Activated CD8-positive, alpha-beta T cell treated with anti-CD3 and anti-CD28 coated beads, Interleukin-2, amount 10 ng/mL, durations not matched to agents 7 days and 5 days (primary cell): ENCODE measurements at places on chromosomes 4 and X.
A peak's percentile ranks its signal among the peaks of the same experiment; 100 is the strongest.

DNA sequence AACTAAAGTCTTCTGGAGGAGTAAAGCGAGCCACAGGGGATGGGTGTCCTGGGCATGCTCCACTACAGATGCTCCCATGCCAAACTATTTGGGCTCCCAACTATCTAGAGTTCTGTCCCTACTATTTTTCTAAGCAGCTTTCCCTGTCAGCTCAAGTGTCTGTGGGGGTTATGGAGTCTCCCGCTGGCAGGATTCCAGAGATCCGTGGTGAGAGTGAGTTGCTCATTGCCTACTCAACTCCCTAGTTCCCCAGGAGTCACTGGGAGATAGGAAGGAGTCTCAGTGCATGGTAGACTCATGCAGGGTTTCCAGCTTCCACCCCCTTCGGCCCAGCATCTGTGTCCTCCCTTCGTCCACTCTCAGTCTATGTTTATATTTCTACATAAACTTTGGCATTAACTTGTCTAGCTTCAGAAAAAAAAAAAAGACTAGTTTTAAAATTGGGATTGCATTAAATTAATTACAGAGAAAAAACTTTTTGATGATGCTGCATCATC lies 55.1 kb upstream of the INPP4B start:
- DNase-seq, result no peak

DNA sequence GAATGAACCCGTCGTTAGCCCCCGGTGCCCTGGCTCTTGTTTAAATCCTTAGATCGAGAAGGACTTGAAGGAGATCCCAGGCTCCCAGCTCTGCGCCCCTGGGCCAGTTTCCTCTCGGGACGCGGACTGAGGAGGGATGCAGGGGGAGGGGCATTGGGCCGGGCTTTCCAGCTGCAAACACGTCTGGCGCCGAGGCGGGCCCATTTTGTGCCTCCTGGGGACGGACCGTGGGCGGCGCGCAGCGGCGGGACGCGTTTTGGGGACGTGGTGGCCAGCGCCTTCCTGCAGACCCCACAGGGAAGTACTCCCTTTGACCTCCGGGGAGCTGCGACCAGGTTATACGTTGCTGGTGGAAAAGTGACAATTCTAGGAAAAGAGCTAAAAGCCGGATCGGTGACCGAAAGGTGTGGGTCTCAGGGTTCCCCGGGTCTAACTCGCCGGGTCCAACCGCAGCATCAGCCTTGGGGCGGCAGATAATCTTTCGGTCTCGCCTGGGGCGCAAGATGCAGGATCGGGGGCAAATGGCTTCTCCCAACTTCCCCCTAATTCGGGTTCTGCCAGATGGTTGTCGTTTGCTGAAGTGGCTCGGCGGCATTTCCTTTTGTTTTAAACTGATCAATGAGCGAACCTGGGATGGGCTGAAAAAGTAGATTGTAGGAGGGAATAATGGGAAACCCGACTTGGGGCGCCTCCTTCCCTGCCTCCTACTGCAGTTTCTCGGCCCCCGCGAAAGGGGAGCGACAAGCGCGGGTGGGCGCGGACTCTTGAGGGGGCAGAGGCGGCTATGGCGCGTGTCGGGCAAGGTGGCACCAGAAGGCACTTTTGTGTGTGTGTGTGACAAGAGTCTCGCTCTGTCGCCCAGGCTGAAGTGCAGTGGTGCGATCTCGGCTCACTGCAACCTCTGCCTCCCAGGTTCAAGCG lies 2.9 kb downstream of the PDGFRA start:
- no peak for DNase-seq

- no peak for DNase-seq
Observed at GRCh38 chr4:2057382-2058065, 1.6 kb upstream of the NAT8L start.

DNA sequence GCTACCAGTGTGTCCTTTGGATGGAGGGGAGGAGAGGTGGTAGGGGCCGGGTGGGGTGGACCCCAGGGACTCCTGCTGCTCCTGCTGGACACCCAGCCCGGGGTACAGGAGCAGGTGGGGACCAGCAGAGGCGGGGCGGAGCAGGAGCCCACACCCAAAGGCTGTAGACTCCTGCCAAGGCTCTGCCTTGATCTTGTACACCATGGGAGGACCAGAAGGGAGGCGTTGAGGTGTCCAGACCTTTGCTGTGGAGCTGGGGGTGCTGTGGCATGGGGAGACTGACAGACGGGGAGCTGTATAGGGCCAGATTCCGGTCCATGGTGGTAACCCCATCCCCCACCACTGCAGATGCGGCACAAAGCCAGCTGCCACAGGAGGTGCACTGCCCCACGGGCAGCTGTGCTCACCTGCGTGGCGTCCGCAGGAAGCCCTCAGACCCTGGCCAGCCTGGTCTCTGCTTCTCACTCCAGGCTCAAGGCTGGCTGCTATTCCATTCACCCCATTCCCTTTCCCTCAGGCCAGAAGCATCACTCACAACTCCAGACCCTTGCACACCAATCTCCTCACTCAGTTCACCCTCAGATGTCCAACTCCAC lies 5.0 kb upstream of the SLC26A1 start:
- DNase-seq, result no peak

DNA sequence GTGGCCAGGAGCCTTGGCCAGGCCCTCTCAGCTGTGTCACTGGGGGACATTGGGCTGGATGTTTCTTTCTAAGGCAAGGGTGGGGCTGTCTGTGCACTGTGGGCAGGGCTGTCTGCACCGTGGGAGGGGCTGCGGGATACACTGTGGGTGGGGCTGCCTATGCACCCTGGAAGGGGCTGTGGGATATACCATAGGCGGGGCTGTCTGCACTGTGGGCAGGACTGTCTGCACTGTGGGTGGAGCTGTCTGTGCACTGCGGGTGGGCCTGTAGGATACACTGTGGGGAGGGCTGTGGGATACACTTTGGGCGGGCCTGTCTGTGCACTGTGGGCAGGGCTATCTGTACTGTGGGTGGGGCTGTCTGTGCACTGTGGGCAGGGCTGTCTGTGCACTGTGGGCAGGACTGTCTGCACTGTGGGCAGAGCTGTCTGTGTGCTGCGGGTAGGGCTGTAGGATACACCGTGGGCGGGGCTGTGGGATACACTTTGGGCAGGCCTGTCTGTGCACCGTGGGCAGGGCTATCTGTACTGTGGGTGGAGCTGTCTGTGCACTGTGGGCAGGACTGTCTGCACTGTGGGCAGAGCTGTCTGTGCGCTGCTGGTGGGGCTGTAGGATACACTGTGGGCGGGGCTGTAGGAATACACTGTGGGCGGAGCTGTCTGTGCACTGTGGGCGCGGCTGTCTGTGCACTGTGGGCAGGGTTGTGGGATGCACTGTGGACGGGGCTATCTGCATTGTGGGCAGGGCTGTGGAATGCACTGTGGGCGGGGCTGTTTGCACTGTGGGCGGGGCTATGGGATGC lies 31.1 kb downstream of the ACOX3 start:
- DNase-seq, result peak; percentile 80

DNA sequence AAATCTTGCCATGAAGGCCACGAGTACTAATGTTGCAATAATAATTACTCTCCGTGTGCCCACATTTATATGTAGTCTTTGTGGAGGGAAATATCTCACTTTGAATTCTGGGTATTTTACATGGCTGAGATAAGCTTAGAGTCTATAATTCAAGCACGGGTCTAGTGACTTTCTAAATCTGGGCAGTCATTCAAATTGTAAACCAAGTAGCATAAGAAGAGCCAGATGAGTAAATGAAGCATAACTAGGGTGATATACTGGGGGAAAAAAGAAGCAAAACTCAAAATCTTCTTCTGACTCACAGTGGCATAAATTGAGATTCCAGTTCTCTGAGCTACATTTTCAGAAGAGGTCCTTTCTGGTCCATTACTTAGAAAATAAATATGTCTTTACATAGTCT lies 53.0 kb downstream of the MAPK10 start:
- no peak for DNase-seq

GRCh38 chr4:179586460-179586859 lies 2144.2 kb upstream of the AGA start:
- no peak for DNase-seq

DNA sequence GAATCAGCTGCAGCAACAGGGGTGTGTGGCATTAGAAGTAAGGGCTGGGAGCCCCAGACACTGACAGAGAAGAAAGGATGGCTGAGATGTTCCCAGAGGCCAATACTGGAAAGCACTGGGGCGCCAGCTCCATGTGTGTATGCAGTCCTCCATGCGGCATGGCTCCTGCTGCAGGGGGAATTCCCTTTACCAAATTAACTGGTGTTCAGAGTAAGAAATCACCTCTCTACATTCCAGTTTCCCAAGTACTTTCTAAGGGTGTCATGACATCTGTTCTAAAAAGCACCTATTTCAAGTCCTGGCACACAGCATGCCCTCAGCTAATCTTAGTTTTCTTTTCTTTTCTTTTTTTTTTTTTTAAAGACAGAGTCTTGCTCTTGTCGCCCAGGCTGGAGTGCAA lies 98.0 kb downstream of the MAML3 start:
- DNase-seq, result no peak

DNA sequence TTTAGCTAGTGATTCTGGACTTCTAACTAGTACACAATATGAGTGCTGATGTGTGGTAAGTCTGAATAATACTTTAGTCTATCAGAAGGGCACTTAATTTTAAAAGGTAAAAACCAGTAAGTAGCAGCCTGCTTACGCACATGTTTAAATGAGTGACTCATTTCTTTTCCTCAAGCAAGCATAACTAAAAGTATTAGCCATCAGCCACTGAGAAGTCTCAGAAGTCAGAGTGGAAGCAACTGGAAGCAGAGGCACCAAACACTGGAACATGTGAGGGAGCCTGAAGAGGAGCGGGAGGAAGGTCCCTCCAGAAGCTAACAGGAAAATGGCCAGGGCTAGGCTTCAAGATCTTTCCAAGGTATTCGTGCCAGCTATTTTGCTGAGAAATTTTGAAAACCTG lies 257.7 kb downstream of the RAPGEF2 start:
- no peak for DNase-seq

DNA sequence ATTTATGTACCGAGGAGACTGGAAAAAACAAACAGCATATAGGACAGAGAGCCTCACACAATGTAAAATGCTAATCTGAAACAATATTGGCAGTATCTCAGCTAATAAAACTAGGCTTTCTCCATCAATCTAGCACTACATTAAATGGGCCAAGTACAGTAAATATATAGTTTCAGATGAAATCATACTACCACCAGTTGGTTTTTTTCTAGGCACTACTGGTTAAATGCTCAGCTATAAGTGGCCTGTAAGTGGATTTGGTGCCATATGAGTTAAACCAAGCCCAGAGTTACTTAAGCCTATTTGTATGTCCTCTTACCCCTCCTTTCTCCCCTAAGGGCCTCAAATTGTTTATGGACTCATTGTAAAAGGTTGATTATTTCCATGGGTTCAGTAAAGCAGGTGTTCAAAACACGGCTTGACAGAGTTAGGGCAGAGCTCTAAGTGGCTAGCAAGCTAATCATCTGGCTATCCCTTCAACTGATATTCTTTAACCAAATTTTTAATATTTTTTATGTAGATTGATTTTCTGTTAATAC lies 57.5 kb downstream of the FAM13A start:
- DNase-seq, result no peak

GRCh38 chrX:119692191-119693039 lies 553 bp downstream of the SEPTIN6 start:
- DNase-seq, result peak; percentile 70

DNA sequence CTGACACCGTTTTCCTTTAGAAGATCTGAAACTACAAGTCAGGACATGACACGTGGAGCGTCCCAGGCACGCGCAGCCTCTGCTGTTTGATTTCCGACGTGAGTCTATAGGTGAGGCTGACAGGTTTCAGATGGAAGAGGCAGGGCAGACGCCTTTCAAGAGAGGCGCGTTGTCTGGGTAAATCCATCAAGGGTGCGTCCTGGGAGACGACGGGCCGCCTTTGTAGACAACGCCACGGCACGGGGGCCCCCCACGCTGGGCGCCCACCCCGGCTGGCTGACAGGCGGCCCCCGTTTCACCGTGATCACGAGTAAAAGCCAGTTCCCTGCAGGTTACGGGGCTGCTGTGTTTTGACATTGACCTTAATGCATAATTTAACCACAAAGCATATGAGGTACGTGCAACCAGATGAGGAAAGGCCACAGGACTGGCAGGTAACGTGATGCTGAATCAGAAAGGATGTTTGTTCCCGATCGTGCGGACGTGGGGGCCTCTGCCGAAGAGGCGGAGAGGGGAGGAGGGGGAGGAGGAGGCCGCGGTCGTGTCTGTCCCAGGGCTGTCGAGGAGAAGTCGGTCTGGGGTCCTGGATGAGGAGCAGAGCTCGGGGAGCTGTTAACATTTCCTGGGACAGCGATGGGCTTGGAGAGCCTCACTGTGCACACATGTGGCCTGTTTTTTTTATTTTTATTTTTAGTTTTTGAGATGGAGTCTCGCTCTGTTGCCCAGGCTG lies 51.1 kb upstream of the PPP2R3B start:
- no peak for DNase-seq

GRCh38 chr4:107977966-107978705 lies 11.6 kb upstream of the HADH start:
- DNase-seq, result no peak

GRCh38 chrX:12972243-12972642 lies 2.7 kb upstream of the TMSB4X start:
- DNase-seq, result no peak

DNA sequence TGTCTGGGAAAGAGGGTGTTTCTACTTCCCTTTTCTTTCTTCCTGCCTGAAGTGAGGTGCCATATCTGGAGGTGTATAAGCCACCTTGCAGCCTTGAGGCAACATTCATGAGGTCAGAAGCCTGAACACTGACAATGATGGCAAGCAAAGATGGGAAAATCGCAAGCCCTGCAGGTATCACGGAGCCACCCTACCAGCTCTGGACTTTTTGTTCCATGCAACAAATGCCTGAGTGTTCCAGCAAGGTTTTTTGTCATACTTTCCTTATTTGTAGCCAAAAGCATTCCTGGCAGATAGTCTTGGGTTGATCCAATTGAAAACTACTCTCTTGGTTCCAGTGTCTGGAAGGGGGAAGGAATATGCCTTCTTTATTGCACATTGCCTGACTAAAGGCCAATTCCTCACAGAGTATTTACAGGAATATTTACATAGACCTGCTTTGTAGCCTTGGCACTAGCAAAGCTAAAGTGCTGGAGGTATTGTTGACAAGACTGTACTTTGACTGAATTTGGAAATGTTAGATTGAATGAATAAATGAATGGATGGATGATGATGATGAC lies 14.4 kb upstream of the SOD3 start:
- DNase-seq, result no peak

DNA sequence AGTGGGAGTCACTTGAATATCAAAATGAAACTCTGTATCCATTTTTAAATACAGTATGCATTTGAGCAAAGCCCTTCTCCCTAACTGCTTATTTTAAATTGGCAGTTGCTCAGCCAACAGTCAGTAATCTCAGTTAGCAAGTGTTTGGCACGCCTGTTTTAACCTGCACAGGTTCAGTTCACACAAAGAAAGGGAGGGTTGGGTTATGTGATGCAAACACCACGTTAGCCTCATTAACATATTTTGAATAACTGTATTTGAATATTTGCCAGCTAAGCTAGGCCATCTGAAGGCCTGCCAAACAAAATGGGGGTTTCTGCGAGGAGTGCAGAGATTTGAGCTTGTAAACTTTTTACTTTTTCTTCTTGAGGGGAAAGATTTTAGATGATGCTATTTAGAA lies 19.8 kb downstream of the GAB1 start:
- no peak for DNase-seq

GRCh38 chr4:9971711-9972110 lies 49.6 kb downstream of the SLC2A9 start:
- no peak for DNase-seq

GRCh38 chr4:10085828-10086505 lies 30.6 kb downstream of the WDR1 start:
- no peak for DNase-seq

GRCh38 chrX:9997041-9997440 lies 29.9 kb downstream of the CLDN34 start:
- no peak for DNase-seq
